AG20443 (cell line): ENCODE measurements at places on chromosomes 7 and 10.

- DNase-seq: no peak
Measured at GRCh38 chr10:110496553-110497437, 912 bp upstream of the DUSP5 start.

DNA sequence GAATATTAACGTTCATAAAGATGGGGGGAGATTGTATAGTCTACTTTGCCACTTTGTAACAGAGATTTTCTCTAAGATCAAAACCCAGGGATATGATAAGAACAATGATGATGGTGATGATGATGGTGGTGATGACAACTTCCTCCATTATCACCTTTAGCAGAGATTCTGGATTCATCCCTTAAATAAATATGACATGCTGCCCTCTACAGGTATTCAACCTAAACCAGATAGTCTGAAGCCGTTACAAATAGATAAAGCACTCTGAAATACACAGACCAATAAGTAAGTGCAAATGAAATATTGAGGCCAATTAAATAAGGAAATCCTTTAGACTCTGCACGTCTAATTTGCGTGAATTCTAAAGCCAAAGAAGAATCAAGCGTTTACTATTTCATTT lies 211.5 kb downstream of the CREB5 start:
- no peak for DNase-seq

- DNase-seq: no peak
Measured at GRCh38 chr7:55288070-55288824, 76.9 kb upstream of the LANCL2 start.

DNA sequence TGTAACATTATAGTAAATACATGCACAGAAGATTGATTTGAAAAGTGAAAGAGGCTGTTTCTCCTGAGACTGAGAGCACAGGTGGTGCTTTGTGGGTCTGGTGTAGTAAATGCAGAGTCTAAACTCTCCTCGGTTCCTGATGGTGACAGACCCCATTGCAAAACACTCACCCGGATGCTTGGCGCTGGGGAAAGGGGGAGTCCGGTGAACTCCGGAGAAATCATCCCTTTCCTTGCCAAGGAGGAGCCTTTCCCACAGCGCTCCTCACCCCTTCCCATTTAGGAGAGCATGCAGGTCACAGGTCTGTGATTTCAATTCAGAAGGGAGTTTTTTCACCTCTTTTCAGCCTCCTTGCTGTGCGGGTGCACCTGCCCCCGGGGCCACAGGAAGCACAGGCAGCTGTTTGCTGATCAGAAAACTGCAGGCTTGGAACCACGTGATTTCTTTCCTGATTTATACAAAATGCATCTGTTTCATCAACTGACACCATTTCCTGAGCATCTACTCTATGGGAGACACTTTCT lies 75.6 kb upstream of the LYZL2 start:
- DNase-seq: no peak

DNA sequence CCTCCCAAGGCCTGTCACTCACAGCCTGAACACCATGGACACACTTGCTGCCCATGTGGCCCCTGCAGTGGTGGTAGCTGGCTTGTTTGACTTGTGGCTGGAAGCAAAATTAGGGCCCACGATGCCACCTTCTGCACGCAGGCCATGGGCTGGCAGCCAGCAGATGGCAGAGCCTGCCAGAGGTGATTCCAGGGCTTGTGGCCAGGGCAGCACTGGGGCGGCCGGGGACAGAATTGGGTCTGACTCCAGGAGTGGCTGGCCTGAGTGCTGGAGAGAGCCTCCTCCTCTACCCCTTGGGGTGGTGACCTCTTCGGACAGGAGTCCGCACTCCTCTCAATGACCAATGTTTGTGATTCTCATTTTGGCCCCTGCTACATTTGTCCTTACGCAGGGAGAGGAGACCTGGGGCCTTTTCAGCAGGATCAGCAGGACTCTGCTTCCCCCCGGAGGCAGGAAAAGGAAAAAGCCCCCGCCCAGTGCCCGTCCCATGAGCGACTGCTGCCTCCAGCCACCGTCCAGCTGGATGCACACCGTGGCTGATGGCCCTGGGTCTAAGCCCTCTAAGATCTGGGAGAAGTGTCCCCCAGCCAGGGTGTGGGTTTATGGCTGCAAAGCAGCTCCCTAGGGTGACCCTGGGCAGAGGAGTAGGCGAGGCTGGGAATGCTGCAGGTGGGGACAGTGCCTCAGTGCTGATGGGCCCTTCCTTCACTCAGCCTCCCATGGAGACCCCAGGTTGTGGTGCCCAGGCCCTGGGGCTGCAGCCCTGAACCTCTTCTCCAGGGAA lies 26.5 kb downstream of the DNAJB12 start:
- peak; percentile 73 for DNase-seq

- no peak for DNase-seq
Measured at GRCh38 chr10:12949248-12949647, 52.3 kb downstream of the CCDC3 start.

- DNase-seq: no peak
Measured at GRCh38 chr10:53667063-53667462, 894.5 kb upstream of the MBL2 start.

DNA sequence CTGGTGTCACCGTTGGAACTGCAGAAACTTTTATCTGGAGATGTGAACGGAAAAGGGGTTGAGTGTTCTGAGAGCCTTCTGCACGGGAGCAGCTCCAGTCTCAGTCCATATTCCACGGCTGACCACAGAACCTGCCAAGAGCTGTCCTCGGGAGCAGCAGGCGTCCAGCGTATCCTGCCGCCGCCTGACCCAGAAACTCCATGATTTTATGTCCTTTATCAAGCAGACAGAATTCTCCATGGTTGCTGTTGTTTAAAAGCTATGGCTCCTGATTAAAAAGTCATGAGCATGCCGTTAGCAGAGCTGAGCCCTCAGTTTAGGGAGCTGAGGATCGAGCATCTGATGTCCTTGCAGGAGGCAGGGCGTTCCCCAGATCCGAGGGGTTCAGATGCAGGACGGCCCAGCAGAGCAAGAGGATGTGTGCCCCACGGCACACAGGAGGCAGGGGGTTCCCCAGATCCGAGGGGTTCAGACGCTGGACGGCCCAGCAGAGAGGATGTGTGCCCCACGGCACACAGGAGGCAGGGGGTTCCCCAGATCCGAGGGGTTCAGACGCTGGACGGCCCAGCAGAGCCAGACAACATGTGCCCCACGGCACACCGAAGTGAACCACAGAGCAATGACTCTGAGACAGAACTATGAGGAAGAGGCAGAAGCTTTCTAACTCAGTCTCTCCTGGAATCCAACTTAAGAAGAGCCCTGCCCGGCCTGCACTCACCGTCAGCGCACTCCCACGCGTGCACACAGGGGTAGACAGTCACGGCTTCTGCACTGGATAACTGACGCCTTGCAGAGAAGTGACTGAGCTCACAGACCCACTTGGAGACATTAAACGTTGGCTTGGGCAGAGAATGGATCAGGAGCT lies 96.4 kb downstream of the WDR37 start:
- DNase-seq: no peak

DNA sequence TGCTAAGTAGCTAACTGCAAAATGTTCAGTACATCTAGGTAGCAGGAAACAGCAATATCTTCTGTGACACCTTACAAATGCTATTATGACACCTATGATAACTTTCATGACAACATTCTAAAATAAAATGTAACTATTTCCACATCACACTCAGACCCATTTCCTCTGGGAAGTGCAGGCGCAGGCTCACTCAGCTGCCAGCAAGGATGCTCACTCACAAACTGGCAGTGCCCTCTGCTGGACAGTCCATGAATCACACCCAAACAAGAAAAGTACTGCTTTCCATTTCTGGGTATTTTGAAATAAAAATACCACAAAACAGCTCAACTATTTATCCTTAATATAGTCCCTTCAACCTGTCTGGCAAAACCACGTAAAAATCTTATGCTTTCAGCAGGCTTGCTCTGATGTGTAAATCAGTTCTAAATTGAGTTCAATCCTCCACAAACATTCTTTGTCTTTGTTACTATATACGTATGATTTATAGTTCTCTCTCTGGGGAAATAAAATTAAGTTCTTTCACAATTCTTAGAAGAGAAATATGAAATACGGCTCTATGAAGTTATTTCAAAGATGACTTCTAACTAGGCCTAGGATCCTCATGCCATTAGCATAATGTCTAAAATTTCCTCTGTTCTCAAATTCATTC lies 176.6 kb downstream of the PARD3 start:
- peak; percentile 82 for DNase-seq

- no peak for DNase-seq
Measured at GRCh38 chr7:135801877-135802276, 53.3 kb upstream of the FAM180A start.

GRCh38 chr10:58513188-58514110 lies 777 bp downstream of the BICC1 start:
- DNase-seq: peak; percentile 73

DNA sequence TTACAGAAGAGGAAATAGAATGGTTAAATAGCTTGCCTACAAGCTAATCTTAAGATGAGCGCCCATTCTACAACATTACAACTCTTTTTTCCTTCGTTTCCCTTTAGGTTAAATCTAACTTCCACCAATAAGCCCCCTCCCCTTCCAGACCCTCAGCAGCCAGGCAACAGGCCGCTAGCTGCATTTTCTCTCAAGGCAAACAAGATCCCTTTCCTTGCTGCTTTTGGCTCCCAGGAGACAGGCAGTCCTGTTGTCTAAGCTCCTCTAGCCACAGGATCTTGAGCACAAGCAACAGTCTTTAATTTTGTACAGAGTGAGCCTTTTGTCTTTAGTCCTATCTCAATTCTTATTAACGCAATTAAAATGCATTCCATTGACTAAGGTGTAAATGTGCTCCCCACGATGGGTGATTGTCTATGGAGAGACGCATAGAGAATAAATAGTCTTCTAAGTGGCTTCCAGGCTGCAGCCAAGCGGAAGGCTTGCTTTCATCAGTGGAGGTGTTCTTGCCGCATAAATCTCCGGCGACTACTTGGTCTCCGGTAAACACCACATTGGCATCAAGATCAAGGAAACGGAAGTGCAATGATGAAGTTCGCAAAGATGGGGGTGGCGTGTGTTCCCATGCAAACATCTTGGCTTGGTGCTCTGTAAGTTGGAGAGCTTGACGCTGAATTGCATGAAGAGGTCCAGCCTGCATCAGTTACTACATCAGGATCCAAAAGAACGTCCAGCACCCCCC lies 181.9 kb upstream of the LYZL2 start:
- DNase-seq: no peak

DNA sequence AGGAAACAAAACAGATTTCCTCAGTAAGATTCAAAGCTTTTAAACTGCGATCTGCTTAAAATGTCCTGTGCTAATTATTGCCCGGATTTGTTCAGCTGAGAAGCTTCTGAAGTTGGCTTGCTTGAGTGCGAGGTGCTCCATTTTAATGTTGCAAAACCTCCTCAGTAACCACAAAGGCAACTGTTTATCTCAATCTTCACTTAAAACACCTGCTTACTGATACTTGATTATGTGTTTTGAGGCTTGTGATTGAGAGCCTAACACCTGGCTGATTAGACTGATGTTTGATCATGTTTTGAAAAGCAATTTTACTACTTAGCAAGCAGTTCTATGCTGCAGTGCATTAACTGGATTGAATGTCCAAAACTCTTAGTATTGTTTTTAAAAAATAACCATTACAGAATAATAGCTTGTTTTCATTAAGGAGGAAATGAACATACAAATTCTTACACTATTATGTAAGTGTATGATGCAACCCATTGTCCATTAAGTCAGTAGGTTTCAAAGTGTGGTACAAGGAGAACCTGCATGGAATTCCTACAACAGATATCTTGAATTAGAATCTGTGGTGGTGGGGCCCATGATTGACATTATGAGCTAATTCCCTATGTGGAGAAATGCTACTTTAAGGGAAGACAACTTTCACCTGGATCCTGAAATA lies 96.9 kb upstream of the FAM180A start:
- no peak for DNase-seq
